ENCODE measurements at places on chromosomes 11 and 22. TPM values are rescaled to one million over a fixed set of nuclear protein-coding genes. Genes with fewer than 3 reads are reported as not detected.
A peak's percentile ranks its signal among the peaks of the same experiment; 100 is the strongest.

OR51B5 gene
- polyA plus RNA-seq = 0.29 TPM

TNNI2 gene
- not detected for polyA plus RNA-seq

MS4A6E gene
- not detected for polyA plus RNA-seq

DNA sequence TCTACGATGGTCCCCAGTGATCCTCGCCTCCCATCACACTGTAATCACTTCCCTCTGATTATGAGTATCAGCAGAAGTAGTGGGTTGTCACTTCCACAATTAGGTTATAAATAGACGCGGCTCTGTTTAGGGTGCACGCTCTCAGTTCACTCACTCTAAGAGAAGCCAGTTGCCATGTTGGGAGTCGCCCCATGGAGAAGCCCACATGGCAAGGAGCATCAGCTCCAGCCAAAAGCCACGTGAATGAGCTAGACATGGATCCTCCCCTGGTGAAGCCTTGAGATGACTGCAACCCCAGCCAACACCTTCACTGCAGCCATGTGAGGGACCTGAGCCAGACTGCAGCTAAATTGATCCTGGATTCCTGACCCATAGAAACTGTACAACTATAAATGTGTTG, 26.4 kb upstream of the MYOD1 start:
- DNase-seq = no peak
- H3K27me3 ChIP-seq = peaks cover 43% of the 10 kb centered on the region

DNA sequence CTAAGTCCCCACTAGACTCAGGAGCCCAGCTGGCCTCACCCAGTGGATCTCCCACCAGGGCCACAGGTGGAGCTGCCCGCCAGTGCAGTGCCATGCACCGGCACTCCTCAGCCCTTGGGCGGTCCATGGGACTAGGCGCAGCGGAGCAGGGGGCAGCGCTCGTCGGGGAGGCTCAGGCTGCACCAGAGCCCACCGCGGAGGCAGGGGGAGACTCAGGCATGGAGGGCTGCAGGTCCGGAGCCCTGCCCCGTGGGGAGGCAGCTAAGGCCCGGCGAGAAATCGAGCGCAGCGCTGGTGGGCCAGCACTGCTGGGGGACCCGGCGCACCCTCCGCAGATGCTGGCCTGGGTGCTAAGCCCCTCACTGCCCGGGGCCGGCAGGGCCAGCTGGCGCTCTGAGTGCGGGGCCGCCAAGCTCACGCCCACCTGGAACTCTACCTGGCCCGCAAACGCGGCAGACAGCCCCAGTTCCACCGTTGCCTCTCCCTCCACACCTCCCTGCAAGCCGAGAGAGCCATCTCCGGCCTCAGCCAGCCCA, 1275.2 kb upstream of the CNTN5 start:
- no peaks in the 10 kb centered on the region for H3K4me1 ChIP-seq
- no peaks in the 10 kb centered on the region for H3K27me3 ChIP-seq
- DNase-seq = no peak
- no peak overlapping the region for H3K4me3 ChIP-seq

GRCh38 chr11:102559839-102560238, 29.3 kb upstream of the MMP7 start:
- H3K27me3 ChIP-seq = peaks cover 6% of the 10 kb centered on the region
- no peak overlapping the region for H3K4me3 ChIP-seq
- no peak for DNase-seq
- no peak overlapping the region for H3K27ac ChIP-seq
- H3K36me3 ChIP-seq = no peaks in the 10 kb centered on the region

DNA sequence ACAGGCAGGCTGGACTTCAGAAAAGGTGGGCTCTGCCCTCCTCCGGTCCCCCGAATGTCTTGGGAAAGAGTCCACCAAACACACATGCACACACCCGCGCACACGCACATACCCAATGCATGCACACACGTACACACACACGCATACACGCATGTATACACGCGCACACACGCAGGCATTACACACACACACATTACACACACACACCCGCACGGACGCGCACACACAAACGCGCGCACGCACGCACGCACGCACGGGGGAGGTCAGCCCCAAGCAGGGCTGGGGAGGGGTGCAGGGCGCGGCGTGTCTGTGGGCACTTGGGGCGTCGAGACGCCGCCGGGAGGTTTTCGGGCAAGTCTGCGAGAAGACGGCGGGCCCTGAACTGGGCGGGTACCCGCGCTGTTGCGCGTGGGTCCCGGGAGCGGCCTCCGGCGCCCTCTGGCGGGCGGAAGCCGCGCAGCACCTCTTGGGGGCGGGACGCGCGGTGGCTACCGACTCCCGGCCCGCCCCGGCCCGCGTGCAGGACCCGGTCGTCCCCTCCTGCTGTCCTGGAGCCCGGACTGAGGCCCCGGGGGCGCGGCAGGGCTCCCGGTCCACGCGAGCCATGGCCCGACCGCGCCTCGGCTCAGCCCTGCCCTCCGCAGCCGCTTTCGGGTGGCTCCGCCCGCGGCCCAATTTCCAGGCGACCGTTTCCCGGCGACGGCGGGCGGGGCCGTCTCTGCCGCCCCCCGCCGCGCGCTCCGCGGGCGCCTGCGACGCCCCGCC, 3.6 kb downstream of the SEPTIN5 start:
- DNase-seq = peak; percentile 52
- peaks cover 15% of the 10 kb centered on the region for H3K4me1 ChIP-seq
- peak overlapping the region; percentile 19 for H3K27ac ChIP-seq
- H3K4me3 ChIP-seq = peak overlapping the region; percentile 71

GRCh38 chr11:70885281-70886231, 366.8 kb downstream of the SHANK2 start:
- no peak overlapping the region for H3K27ac ChIP-seq
- no peaks in the 10 kb centered on the region for H3K4me1 ChIP-seq
- no peak overlapping the region for H3K4me3 ChIP-seq
- H3K27me3 ChIP-seq = no peaks in the 10 kb centered on the region
- peaks cover 2% of the 10 kb centered on the region for H3K36me3 ChIP-seq
- peak; percentile 11 for DNase-seq

DNA sequence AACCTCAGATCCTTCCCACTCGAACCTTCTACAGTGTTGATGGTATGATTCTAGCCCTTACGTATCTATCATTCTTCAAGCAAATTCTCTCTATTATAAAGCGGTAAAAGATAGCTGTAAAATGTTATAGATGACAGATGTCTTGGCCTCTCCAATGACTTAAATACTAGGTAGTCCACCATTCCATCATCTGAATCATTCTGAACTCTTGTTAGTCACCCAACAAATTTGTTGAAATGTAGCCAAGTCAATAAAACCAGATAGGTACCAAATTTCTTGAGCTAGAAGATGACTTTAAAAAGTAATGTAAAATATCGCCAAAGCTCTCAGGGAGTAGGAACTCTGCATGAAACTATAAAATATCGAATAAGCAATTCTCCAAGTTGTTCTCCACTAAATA, 32.6 kb upstream of the PICALM start:
- peak; percentile 54 for DNase-seq
- no peak overlapping the region for H3K4me3 ChIP-seq
- H3K36me3 ChIP-seq = no peaks in the 10 kb centered on the region
- H3K4me1 ChIP-seq = peaks cover 3% of the 10 kb centered on the region
- no peaks in the 10 kb centered on the region for H3K27me3 ChIP-seq

DNA sequence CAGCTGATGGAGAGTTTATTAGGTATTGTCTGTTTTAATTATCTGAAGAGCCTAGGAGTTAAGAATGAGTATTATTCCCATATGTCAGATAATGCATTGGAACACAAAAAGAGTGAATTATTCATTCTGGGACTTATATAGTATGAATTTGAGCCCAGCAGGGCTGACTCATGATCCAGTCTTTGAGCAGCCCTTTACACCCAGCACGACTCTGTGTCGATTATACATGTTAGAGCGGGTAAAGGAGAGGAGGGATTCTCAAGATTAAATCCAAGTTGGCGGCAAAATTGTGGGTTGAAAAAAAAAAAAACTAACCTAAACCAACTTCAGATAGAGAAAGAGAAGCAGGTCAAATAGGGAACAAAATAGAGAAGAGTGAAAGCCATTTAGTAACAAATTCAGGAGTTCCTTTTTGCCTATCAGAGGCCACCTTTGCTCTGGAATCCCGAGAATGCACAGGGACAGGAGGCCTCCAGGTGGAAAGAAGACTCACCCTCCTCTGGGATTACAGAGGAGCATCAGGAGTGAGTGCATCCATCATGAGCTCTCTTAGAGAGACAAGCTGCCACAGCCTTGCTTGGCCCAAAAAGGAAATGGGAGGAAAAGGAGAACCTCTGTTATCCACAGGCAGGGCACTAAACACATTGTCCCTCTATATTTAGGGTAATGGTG, 3.1 kb downstream of the MRGPRX1 start:
- no peak overlapping the region for H3K27ac ChIP-seq
- no peaks in the 10 kb centered on the region for H3K4me1 ChIP-seq
- no peak for DNase-seq
- no peak overlapping the region for H3K4me3 ChIP-seq

DNA sequence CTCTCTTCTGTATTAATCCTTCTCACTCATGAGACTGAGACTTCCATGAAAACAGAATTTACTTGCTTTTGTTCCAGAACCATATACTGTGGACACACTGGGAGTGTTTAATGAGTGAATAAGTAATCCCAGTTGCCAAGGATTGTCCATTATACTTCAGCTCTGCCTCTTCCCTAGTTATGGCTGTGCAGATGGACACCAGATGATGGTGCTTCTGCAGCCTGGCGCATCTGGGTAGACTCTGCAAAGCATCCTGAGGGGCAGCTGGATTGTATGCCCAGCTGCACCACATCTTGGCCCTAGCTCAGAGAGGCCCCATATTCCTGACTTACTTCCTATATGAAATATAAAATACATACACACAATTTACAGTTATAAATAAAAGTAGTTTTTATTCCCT, 43.5 kb downstream of the DBX1 start:
- no peak for DNase-seq
- no peak overlapping the region for H3K4me3 ChIP-seq
- peaks cover 24% of the 10 kb centered on the region for H3K36me3 ChIP-seq
- no peaks in the 10 kb centered on the region for H3K27me3 ChIP-seq
- H3K4me1 ChIP-seq = peaks cover 8% of the 10 kb centered on the region

- H3K4me3 ChIP-seq = no peak overlapping the region
- H3K36me3 ChIP-seq = no peaks in the 10 kb centered on the region
- no peak for DNase-seq
- no peak overlapping the region for H3K27ac ChIP-seq
Observed at GRCh38 chr11:110075105-110075846, 17.9 kb upstream of the ZC3H12C start.

GRCh38 chr11:9719566-9720289, 55.9 kb downstream of the SWAP70 start:
- peaks cover 3% of the 10 kb centered on the region for H3K4me1 ChIP-seq
- H3K4me3 ChIP-seq = no peak overlapping the region
- H3K27ac ChIP-seq = no peak overlapping the region
- H3K27me3 ChIP-seq = no peaks in the 10 kb centered on the region
